Renal pelvis (tissue), 12 donors: ENCODE measurements at places on chromosomes 4 and X. TPM values are rescaled to one million over a fixed set of nuclear protein-coding genes. Genes with fewer than 3 reads are reported as not detected.

- DNase-seq = no peak
Measured at GRCh38 chr4:128249787-128250668, 37.6 kb downstream of the PGRMC2 start.

DNA sequence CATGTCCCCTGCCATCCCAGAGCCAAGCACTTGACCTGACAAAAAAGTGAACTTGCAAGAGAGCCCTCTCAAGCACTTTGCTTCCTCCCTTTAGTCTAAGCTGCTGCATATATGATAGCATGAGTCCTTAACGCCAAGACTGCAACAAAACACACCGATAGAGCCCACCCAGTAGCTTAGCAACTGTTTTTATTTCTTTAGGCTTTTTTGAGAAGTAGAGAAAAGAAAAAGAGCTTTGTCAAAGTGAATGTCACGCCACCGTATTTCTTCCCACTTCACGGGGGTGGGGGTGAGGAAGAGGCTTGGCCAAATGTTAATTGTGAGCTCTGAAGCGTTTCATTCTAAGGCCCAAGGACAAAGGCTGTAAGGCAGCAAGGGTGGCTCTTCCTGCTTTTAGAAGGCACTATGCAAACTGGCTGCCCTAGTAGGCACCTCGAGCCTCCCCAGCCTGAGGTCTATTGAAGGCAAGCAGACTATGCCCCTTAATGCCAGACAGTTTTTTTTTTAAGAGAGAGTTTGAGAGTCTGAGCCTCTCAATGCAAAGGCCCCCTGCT lies 138.6 kb downstream of the HS6ST2 start:
- DNase-seq = no peak

DNA sequence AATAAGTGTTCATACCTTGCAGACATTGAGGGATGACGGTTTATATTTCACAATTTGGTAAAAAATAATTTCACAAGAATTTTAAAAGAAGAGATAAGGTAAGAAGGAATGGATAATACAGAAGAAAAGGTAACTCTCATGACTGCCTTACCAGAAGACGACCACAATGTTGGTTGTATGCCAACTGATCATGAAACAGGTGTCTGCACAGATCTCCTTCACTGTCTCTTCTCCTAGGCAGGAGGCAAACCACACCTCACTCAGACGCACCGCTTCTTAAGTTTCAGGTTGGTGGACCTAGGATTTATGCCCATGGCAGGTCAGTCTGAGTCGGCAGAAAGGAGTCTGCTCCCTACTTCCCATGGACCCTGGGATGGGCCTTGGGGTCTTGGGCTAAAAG lies 177.2 kb downstream of the VSIG4 start:
- no peak for DNase-seq

GRCh38 chr4:25564836-25565235 lies 90.8 kb upstream of the SLC34A2 start:
- DNase-seq = no peak

- DNase-seq = no peak
Measured at GRCh38 chr4:79025170-79025569, 85.9 kb upstream of the PAQR3 start.

DNA sequence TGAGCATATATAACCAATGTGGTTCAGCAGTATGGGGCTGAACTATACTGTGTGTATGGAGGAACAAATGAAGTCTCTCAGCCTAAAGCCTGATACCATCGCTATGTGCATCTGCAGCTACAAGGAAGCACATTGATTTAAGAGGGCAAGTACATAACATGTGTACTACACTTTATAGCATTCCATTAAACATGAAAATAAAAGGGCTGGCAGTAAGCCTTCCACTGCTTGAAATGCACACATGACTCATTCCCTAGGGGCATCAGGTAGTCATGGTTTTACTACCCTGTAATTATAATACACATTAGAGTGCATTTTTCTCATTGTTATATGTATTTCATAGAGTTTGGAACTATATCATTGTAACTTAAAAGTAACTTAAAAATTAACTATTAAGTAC lies 51.2 kb downstream of the SMARCA1 start:
- peak; percentile 16 for DNase-seq

- DNase-seq = no peak
Measured at GRCh38 chr4:6194458-6195195, 5.7 kb downstream of the JAKMIP1 start.

- DNase-seq = no peak
Measured at GRCh38 chrX:40952855-40953254, 132.4 kb upstream of the USP9X start.

GRCh38 chr4:79621061-79621460 lies 213.0 kb upstream of the GK2 start:
- no peak for DNase-seq

GRCh38 chr4:48654015-48654664 lies 125.9 kb downstream of the FRYL start:
- DNase-seq = no peak

DNA sequence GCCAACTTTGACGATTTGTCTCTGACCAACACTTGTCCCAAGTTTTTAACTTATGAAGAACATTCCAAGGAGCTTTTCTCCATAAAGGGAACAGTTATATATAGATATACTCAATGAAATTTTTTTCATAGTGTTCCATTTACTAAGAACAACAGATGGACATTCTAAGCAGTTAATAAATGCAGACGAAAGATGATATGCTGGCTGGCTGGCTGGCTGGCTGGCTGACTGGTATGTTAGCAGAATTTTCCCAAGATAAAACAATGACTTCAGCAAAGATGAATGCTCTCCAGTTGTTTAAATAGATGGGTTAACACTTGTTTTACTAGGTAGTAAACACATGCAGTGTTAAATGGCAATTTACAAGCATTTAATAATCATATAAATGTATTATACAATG lies 62.2 kb downstream of the SPANXN3 start:
- peak; percentile 5 for DNase-seq

DNA sequence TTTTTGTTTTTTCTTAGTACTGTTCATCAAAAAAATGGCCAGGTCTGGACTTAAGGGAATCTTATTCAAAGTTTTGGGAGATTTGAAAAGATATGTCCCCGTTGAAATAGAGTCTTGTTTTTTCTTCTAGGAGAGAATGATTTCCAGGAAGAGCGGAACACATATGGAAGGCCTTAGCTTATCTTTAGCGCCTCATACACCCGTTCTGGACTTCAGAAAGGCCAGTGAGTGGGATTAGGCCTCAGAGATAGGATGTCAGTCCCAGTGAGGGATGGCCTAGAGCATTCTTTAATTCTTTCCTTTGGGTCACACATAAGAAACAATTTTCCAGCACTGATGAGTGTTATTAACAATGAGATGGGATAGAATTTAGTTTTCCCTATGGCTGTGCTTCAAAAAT lies 54.5 kb upstream of the HAND2 start:
- DNase-seq = no peak

DNA sequence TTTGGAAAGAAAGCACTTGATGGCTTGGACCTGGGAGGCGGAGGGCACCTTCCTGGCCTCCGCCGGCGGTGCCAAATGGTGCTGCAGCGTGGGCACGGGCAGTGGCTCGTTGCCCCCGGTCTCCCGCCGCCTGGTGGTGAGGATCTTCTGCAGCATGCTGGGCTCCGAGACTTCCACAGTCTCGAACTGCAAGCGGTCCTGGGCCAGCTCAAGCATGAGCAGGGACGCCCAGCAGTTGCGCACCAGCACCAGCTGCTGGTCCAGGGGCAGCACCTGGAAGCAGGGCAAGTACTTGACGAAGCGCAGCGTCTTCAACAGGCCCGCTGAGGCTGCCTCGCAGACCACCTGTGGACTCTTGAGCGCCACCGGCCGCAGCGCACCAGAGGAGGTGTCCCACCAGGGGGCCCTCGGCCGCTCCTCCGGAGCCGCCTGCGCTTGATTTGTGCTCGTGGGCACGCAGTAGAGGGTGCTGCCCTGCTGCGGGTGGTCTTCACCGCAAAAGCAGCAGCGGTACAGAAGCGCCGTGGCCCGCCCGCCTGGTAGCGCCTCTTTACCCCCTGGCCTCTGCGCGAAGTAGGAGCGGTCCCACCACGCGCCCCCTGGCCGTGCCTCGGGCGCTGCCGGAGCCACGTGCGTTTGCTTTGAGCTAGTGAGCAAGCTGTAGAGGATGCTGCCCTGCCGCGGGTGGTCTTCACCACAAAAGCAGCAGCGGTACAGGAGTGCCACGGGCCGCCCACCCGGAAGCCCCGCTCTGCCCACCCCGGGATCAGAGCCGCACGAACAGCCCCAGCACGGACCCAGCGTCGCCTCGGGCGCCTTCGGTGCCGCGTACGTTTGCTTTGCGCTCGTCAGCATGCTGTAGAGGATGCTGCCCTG lies 689 bp downstream of the NR0B1 start:
- DNase-seq = no peak

- DNase-seq = no peak
Measured at GRCh38 chrX:15321447-15321846, 6.0 kb upstream of the ASB11 start.

GRCh38 chr4:150131581-150132228 lies 53.5 kb downstream of the DCLK2 start:
- DNase-seq = no peak

DNA sequence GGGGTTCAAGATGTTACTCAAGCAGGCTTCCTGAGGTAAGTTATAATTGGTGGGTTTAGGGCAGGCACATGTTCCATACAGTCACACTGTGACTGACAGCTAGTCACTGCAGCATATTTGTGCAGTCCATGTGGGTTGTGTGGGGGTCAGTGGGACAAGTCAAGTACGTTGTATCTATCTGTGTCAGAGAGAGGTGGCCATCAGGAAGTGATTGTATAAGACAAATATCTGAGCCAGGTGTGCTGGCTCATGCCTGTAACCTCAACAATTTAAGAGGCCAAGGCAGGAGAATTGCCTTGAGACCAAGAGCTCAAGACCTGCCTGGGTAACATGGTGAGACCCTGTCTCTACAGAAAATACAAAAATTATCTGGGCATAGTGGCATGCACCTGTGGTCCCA lies 509.3 kb downstream of the CENPC start:
- DNase-seq = no peak

- DNase-seq = no peak
Measured at GRCh38 chr4:164483711-164484110, 270.2 kb upstream of the SMIM31 start.

- DNase-seq = peak; percentile 52
Measured at GRCh38 chrX:152897222-152898131, at the start of gene ZNF185. ZNF185 (plus strand) TSS chrX:152898067; CDS start chrX:152914490, 16,423 bp downstream.

DNA sequence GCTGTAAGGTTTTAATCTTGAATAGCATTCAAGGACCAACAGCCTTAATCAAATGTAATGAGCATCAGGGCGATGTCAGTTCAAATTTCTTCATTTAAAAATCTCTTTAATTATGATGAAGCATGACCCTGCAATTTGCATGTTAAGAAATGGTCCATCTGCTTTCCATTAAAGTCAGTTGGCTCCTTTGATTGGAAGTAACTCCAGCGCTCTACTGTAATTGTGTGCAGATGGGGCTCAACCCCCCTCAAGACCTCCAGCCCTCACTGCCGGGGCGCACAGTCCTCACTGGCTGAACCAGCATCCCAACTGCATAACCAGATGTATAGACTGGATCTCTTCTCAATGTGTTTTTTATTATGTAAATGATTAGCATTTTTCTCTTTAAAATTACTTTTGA lies 126.9 kb downstream of the VCX3B start:
- DNase-seq = no peak

GRCh38 chrX:989959-990510 lies 222.4 kb downstream of the CRLF2 start:
- peak; percentile 95 for DNase-seq

DNA sequence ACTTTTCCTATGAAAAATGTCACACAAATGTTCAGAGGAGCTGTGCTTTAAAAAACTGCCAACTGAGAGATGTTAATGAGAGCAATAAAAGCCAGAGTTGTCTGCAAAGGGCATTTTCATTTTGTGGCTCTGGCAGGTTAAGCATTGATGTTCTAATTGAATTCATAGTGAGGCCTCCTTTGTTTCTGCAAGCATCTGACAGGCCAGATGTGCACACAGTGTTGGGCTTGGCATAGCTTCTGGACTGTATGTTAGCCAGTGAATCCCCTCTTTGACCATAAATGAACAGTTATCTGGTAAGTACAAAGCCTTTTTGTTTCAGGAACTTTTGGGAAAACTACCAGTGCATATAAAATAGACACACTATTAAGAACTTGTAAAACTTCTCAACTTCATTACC lies 81.9 kb downstream of the JADE3 start:
- no peak for DNase-seq

- peak; percentile 72 for DNase-seq
Measured at GRCh38 chr4:86895692-86896488, 3.7 kb upstream of the C4orf36 start.

DNA sequence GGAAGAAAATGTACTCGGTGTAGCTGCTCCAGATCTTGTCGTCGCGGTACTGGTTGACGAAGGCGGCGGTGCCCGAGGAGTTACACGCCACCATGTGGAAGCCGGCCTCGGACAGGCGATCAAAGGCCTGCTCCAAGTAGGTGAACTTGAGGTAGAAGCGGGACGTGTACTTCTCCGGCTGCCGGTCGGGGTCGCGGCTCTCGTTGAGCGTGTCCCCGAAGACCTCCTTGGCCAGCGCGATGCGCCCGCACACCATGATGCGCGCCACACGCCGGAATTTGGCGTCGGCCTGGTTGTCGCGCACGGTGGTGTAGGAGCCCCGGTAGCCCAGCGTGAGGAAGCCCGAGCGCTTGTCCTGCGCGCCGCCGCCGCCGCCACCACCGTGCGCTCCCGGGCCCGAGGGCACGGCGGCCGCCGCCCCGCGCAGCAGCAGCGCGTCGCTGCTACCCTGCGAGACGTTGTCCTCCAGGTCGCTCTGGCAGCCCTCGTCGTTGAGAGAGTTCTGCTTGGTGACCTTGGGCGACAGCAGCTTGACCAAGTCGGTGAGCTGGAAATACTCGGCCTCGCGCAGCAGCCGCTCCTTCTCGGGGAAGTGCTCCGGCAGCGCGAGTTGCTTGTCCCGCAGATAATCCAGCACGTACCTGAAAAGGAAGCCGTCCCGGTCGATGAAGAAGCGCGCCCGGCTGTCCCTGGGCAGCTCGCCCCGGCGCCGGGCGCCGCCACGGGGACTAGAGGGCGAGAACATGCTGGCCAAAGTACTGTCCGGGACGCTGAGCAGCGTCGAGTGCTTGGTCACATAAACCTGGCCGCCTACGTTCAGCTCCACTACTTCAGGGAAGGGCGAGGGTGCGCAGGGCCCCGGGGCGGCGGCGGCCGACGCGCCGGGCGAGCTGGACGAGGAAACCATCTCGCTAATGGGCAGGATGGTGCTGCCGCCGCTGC lies 775 bp downstream of the KCTD8 start:
- no peak for DNase-seq

DNA sequence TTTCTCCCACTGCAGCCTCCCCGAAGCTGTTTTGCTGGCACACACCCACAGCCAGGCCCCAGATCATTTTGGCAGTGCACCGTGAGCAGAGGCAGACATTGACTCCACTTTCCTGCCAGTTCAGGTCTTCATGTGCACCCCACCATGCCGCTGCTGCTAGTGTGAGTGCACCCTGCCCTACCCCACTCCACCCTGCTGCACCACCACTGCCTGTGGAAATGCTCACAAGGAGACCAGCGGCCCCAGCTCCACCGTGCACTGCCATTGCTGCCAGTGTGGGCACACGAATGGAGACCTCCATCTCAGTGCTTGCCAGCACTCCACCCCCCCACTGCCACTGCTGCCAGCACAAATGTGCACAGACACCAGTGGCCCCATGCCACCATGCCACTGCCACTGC lies 277.6 kb upstream of the ZC4H2 start:
- DNase-seq = no peak

- no peak for DNase-seq
Measured at GRCh38 chrX:7219153-7219705, 71.3 kb upstream of the PUDP start.

- no peak for DNase-seq
Measured at GRCh38 chrX:129780441-129781105, 824 bp downstream of the SASH3 start.

The LRCH2 gene
- polyA plus RNA-seq = 11.6 TPM

The HNRNPH2 gene
- polyA plus RNA-seq = 109 TPM

The CDS1 gene
- 30.0 TPM for polyA plus RNA-seq

The DUSP21 gene
- polyA plus RNA-seq = not detected

The DCTD gene
- 110 TPM for polyA plus RNA-seq

The PWWP3B gene
- polyA plus RNA-seq = 2.7 TPM

The AGA gene
- 39.3 TPM for polyA plus RNA-seq

The ZNF275 gene
- polyA plus RNA-seq = 22.6 TPM
